ENCODE measurements at places on chromosomes 2 and 18.

GRCh38 chr2:189866296-189866695 lies 82.0 kb downstream of the PMS1 start:
- no peak for DNase-seq

DNA sequence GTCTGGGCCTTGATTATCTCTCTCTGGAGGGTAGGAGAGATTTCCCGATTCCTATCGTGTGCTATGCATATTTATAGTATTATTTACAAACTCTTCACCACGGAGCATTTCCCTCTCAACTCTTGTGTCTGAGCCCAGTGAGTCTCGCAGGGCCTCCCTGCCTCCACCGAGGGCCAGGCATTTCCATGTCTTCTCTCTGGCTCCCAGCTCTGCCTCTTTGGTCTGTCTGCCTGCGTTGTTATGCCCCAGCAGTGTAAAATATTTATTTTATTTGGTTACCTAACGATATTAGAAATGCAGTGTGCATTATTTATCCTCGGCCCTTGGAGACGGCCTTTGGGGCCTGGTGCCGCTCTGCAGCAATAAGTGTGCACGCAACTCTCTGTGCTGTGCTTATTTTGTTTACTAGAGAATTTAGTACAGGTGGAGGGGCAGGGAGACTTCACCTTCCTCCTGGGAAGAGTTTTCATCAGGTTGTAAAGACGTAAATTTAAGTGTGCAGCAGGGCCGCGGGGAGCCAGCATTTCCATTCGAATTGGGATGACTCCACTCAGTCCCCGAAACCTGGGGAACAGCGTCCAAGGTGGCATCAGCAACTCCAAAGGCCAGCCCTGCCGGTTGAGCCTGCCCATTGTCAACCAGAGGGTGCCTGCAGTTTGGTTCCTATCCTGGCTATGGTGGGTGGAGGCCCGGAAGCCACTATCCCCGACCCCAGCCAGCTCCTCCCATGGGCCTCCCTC lies 100.2 kb downstream of the PTGR3 start:
- no peak for DNase-seq

DNA sequence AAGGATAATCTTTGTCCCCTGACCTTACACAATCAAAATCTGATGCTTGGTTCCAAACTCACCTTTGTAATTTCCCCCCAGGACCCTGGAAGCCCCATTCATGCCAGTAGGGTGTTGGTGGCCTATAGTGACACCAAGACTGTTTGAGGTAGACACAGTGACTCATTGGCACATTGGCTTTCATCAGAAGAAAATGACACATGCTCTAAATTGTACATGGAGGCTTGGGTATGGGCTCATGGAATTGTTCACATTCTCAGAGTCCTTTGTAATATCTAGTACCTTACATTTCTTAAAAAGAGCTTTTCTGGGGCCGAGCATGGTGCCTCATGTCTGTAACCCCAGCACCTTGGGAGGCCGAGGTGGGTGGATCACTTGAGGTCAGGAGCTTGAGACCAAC lies 61.2 kb upstream of the LRPPRC start:
- no peak for DNase-seq

DNA sequence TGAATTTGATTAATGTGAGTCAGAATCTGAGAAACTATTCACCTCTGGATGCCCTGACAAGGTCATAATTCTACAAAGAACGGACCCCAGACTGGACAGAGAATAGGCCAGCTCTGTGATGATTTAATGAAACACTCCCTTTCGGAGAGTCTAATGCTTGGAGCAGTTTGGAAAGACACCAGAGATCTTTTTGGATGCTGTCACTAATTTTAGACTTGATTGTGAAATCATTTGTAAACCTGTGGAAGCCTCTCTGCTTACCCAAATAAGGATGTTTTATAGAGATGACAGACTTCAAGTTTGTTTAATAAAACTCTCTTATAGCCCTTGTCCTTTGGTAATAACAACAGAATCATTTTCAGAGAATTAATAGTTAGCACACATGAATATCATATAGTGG lies 83.5 kb downstream of the MYL12B start:
- DNase-seq, result no peak

DNA sequence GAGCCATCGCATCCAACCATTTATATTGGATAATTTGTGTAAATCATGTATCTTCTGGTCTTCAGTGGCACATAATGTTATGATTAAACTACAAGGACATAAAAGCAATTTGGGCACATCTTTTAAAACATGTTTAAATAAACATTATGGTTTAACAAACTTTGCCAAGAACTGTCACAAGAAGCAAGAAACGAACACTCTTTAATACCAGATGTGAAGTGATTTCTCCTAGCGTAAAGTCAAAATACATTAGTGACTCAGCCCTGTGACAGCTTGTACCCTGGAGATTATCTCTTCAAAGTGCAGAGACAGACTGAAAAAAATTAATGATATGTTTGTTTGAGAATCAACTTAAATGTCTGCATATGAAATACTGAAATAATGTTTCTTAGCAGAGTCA lies 39.9 kb downstream of the DSEL start:
- no peak for DNase-seq

Data from Kasumi-1 (cell line).